AML-193 (cell line): ENCODE measurements at places on chromosomes 7 and 10.

- no peak for DNase-seq
Measured at GRCh38 chr7:2190531-2190930, 42.2 kb downstream of the MAD1L1 start.

GRCh38 chr7:31478721-31479120 lies 35.2 kb upstream of the ITPRID1 start:
- DNase-seq = no peak

- DNase-seq = no peak
Measured at GRCh38 chr7:483656-484355, 35.8 kb downstream of the PDGFA start.

DNA sequence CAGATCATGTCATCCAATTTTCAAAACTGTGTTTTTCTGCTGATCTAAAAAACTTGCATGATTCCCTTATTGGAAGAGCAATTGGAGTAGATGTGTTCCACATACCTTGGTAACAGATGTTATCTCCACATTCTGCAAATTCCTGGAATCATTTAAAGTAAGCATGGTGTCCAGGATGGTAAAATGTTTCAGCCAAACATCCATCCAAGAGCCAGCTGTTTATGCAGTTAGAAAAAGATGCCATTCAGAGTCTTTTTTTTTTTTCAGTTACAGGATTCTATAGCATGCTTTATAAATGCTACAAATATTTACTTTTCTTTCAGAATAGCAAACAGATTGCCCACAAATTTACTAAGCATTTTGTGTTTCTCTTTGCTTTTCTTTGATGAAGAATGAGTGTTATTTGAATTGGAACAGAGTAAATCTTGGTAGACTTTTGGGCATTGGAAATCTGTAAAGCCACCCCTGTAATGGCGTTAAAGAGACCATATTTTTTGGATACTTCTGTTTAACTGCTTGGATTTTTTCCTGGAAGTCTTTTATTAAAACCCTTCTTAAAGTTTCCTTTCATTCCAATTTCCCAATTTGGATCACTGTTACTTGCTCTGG lies 149.8 kb downstream of the GNAT3 start:
- DNase-seq = no peak

GRCh38 chr7:140049339-140050024 lies 13.3 kb downstream of the PARP12 start:
- no peak for DNase-seq

- no peak for DNase-seq
Measured at GRCh38 chr7:11195502-11195901, 221.8 kb downstream of the PHF14 start.

GRCh38 chr10:55668326-55668922 lies 692.6 kb downstream of the ZWINT start:
- DNase-seq = peak; percentile 19

- no peak for DNase-seq
Measured at GRCh38 chr10:71246591-71247413, 34.4 kb downstream of the UNC5B start.

DNA sequence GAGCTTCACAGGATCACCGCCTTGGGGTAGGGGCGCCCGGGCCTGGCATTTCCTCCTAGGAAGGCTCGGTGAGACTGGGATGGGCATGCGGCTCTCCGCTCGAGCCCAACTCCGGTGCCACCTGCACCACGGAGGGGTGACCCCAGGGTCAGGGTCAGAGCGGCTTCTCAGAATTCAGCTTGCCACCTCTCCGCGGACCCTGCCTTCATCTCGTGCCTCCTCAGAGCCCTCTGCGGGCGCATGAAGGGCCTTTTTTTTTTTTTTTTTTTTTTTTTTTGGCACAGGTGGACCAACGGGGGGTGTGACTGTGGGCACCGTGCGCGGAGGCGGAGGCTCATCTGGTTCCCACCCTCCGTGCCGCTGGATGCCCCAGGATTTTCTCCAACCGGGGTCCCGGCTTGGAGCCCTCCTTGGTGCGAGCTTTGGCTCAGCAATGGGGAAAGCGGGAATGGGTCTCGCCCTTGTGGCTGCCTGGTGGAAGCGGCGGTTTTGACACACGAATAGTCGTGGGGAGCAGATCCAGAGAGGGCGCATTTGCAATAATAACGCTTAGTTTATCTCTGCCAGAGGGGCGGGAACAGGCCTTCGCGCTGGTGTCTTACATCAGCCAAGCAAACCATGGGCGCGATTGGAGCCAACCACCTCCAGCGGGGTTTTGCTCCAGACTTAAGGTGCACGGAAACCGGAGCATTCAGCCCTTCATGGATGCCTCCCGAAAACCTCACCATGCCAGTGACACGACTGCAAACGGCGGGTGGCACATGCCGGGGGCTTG lies 5.0 kb upstream of the TNRC18 start:
- DNase-seq = peak; percentile 71

DNA sequence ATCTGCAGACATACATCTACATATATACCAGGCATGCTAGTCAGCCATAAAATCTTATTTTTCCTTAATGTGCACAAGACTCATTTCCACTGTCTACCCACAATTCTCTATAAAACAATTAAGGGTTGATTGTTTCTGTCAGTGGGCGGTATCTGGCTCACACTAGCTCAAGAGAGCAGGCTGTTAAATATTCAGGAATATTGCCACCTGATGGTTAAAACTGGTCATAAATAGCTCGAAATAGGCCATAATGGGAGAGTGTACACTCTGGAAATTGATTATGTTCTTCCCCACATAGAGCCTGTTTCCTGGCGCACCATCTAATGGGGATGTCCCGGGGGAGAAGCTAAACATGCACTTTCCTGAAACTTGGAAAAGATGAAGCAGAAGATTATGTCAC lies 620.6 kb upstream of the ANKRD30A start:
- DNase-seq = no peak

DNA sequence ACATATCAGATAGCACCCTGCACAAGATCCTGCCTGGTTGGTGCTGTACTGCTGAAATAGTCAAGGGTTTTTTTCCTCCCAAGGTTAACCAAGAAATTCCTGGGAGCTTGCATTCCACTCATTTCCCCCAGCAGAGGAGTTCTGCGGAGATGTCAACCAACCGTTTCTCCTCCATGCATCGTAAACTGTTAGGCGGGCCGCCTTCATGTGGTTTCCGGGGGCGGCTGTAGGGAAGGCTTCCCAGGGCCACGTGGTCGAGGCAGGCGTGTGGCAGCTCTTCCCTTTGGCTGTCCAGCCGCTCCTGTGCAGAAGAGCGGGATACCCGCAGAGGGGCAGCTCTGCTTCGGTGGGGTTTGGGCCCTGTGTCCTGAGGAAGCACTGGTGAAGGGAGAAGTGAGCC lies 113.7 kb downstream of the RGS10 start:
- DNase-seq = no peak

- no peak for DNase-seq
Measured at GRCh38 chr10:59098831-59099452, 77.5 kb upstream of the PHYHIPL start.

DNA sequence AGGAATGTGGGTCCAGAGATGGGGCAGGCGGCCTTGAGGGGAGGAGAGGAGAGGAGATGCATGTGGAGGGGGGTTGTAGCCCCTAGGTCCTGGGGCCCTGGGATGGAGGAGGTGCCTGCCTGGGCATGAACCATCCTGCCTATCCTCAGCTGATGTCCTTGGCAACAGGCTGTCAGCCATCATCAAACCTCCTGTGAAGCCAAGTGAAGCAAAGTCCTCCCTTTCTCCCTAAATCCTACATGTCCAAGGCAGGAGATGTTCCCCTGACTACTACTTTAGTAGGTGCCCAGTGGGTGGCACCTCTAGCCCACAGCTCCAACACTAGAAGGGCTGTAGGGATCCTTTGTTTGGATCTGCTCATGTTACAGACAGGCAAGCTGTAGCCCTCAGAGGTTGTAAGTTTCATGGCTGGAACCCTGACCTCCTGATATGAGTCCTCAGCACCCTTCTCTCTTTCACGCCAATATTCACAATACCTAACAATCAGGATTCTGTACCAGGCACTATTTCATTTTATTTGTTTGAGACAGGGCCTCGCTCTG lies 66.6 kb upstream of the SYPL1 start:
- no peak for DNase-seq

GRCh38 chr7:157521061-157521731 lies 184.4 kb downstream of the DNAJB6 start:
- no peak for DNase-seq

GRCh38 chr7:117775801-117776200 lies 97.4 kb downstream of the CTTNBP2 start:
- DNase-seq = peak; percentile 76

- no peak for DNase-seq
Measured at GRCh38 chr10:10782603-10783002, 235.1 kb upstream of the CELF2 start.

- no peak for DNase-seq
Measured at GRCh38 chr7:5437987-5438386, 14.4 kb upstream of the TNRC18 start.

GRCh38 chr7:39926111-39926510 lies 23.9 kb upstream of the CDK13 start:
- DNase-seq = no peak

DNA sequence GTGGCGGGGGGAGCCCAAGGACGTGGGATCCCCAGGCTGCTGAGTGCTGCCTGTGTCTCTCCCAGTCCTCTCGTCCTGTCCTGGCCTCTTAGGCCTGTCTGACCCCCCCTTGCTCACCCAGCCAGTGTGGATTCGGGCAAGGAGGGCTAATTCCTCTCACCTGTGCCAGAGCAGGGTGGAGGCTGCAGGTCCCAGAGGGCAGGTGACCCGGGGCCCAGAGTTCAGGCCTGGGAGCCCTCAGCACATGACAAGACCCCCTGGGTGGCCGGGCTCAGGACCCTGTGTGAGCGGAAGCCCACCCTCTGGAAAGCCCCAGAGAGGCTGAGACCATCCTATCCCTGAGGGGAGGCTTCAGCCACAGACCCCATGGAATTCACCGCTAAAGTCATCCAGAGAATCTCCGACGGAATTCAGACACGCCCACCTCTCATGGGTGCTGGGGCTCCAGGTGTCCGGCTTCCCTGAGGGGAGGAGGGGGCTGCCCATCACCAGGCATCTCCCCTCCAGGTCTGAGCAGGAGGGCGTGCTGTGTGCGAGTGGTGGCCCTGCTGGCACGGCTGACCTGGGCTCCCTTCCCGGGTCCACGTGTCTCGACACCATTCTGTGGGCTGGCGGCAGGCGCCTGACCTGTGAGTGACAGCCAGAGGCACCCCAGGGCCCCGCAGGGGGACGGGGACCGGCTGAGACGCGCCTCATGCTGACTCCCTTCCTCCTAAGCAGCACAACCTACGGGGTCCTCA lies 5.0 kb downstream of the KNDC1 start:
- DNase-seq = no peak

DNA sequence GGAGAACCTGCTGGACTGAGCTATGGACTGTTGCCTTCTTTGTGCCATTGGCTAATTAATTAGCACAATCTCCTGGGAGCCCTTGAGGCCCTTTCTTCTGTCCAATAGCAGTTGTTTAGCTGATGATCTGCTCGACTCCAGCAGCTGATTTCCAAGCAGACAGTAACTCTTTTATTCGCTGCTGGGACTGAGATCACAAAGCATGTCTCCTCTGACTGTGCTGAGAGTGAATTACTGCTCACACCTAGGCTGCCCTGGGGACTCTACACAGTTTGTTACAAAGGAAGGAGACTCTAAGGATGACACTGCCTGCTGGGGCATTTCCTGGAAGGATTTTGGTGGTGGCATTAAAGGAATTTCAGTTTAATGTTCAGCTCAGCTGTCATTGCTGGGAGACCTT lies 31.4 kb downstream of the CASP7 start:
- DNase-seq = no peak

- no peak for DNase-seq
Measured at GRCh38 chr10:21002091-21002878, 105.2 kb upstream of the NEBL start.

GRCh38 chr10:18955061-18955460 lies 93.5 kb upstream of the MALRD1 start:
- no peak for DNase-seq

GRCh38 chr10:21257919-21258318 lies 267.6 kb downstream of the SKIDA1 start:
- DNase-seq = no peak

GRCh38 chr10:67621834-67622233 lies 74.2 kb downstream of the CTNNA3 start:
- DNase-seq = no peak

DNA sequence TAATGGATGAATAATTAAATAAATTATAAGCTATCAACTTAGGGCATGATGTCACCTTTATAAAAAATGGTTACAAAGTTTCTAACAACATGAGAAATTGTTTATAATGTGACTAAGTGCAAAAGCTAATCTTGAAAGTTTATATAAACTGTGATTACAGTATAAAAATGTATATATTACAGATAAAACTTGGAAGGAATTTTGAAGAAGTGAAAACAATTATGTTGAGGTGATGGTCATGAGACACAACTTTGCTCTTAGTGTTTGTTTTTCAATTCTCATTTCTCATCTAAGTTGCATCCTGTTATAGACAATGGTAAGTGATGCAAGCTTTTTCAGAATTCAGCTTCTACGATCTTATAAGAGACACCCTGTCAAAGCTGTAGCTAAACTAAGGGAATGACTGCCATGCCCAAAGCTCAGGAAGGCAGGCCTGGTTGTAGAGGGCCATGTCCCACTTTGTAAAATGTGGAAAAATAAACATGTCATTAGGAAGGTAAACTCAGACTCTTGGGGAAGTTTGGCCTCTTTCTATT lies 23.9 kb downstream of the MACC1 start:
- DNase-seq = no peak

- peak; percentile 83 for DNase-seq
Measured at GRCh38 chr10:104255311-104255981, 754 bp downstream of the GSTO1 start.

- no peak for DNase-seq
Measured at GRCh38 chr7:102400360-102400759, 4.2 kb downstream of the PRKRIP1 start.

DNA sequence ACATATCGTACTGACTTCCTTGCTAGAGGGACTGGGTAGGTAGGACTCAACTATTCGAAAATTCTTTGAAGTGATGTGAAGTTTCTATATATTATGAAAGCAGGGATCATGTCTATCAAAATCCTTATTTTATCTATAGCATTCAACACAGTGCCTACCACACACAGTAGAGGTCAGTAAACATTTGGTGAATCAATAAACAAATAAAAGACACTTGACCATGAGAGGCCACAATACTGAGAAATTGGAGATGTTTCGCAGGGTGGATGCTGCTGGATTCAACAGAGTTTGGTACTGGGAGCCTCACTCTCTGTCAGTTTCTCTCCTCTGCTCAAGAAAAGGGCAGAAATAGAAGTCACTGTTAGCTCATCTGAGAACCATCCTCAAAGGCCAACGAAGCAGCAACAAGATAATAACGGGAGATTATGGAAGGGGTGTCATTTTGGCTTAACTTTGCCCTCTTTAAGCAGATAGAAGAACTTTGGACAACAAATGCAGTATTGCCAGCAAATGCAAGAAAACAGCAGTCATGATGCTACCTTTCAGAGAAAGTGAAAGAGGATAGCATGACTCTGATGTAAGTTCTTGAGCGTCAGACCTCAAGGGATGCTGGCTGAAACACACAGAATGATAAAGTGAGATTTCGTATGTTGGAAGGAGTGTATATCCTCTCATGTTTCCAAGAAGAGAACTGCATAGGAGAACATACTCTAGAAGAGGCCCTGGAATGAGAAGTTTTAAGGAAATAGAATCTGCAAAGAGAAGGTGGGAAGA lies 107.6 kb downstream of the SEMA3E start:
- DNase-seq = no peak
